HFFc6 (cell line): ENCODE measurements at places on chromosomes 12 and 14. TPM values are rescaled to one million over a fixed set of nuclear protein-coding genes. Genes with fewer than 3 reads are reported as not detected.

- DNase-seq = peak; percentile 94
These were observed at the start of gene C1S for GRCh38 chr12:7060353-7060954. TSS of gene C1S (plus strand) at chr12:7060718. CDS start at chr12:7061913, 1,195 bp downstream.

CDKN3 gene
- total RNA-seq = 33.3 to 83.4 TPM (median 55.6 TPM) in 3 replicates

- no peak for DNase-seq
These were observed 20.3 kb downstream of the MED13L start for GRCh38 chr12:116257215-116257614.

- DNase-seq = no peak
These were observed 94.2 kb upstream of the CEP83 start for GRCh38 chr12:94553875-94554274.

GRCh38 chr12:69512820-69513219 lies 42.6 kb downstream of the FRS2 start:
- no peak for DNase-seq

KRT75 gene
- total RNA-seq = not detected in 3 replicates

TM7SF3 gene
- 68.2 to 75.5 TPM (median 68.7 TPM) in 3 replicates for total RNA-seq

SERPINA12 gene
- total RNA-seq = not detected in 3 replicates

DNA sequence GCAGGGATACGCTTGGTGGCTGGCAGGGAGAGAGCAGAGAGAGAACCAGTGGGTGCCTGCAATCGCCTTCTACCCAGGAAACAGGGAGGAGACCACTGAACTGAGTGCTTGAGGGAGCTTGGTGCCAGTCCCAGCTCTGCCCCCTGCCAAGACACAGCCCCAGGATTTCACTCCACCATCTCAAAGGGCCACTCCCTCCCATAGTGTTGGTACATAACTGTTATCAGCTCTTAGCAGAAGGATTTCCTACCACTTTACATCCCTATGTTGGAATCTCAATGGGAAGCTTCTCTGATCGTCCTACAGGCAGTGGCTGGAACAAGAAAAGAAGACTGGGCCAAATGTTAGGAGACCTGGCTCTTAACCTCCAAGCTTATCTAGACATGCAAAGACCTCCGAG lies 157.4 kb upstream of the FOXN3 start:
- no peak for DNase-seq

DNA sequence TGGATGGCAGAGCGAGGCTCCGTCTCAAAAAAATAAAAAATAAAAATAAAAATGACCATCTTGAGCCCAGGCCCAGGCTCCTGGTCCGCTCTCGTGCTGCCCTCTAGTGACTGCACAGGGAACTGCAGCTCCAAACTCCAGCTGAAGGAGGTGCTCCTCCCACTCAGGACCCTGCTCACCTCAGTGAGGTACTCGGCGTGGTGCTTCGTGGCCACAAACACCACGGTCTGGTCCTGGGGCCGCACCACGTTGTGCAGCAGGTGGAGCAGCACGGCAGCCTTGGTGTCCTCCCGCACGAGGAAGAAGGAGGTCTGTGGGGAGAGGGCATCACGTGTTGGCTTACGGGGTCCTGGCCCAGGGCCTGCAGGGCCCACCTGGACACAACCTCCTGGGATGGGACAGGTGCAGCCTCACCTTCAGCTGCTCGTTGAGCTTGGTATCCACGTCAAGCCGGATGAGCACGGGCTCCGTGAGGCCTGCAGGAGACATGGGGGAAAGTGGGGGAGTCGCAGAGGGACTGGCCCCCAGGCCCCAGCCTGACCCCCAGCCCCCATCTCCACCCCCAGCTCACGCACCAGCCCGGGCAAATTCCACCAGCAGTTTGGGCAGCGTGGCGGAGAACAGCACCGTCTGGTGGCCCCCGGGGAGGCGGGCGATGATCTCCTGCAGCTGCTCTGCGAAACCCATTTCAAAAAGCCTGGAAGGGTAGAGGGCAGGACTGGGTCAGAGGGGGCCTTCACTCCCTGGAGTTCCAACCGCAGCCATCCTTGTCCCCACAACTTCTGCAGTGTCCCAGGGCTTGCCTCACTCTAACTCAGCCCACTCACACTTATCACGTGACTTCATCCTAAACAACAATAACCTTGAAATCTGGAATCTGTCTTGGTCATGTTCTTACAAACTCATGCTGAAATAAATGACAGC lies 10.6 kb downstream of the DDX54 start:
- DNase-seq = peak; percentile 59

GRCh38 chr12:70049596-70050360 lies 193.5 kb upstream of the CNOT2 start:
- DNase-seq = no peak

- no peak for DNase-seq
These were observed 52.1 kb upstream of the PPFIA2 start for GRCh38 chr12:81811061-81811777.

- no peak for DNase-seq
These were observed 12.9 kb downstream of the OTUB2 start for GRCh38 chr14:94038921-94039629.

- no peak for DNase-seq
These were observed 16.5 kb downstream of the SPTLC2 start for GRCh38 chr14:77599889-77600288.

KRT6C gene
- not detected in 3 replicates for total RNA-seq

SLC7A7 gene
- total RNA-seq = 0.71 to 1.5 TPM (median 1.1 TPM) in 3 replicates

DNA sequence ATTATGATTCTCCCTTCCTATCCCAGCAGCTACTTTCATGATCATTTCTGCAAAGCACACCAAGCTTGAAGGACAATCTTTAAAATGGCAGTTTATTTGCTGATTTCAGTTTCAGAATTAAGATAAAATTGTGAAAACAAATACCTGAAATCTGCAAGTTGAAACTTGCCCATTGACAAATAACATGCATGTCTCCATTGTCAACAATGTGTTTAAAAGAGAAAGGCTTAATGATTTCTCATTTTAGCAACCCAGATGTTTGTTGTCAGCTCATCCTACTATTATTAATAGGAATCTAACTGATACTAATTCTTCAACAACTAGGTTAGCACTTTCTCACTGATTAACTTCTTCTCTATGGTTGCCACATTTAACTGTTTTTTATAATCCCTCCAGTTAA lies 474.6 kb downstream of the PRKD1 start:
- DNase-seq = no peak

- DNase-seq = peak; percentile 32
These were observed 1.1 kb downstream of the SYNE2 start for GRCh38 chr14:63853831-63854293.

- no peak for DNase-seq
These were observed 347.7 kb upstream of the FLRT2 start for GRCh38 chr14:85182282-85182681.

TIMELESS gene
- 10.1 to 23.1 TPM (median 18.5 TPM) in 3 replicates for total RNA-seq

GRCh38 chr12:32272465-32272864 lies 126.9 kb upstream of the FGD4 start:
- no peak for DNase-seq

MGAT4C gene
- not detected in 3 replicates for total RNA-seq

- DNase-seq = no peak
These were observed 129.6 kb downstream of the GXYLT1 start for GRCh38 chr12:42015051-42015461.

GPRC5D gene
- total RNA-seq = not detected in 3 replicates

DNA sequence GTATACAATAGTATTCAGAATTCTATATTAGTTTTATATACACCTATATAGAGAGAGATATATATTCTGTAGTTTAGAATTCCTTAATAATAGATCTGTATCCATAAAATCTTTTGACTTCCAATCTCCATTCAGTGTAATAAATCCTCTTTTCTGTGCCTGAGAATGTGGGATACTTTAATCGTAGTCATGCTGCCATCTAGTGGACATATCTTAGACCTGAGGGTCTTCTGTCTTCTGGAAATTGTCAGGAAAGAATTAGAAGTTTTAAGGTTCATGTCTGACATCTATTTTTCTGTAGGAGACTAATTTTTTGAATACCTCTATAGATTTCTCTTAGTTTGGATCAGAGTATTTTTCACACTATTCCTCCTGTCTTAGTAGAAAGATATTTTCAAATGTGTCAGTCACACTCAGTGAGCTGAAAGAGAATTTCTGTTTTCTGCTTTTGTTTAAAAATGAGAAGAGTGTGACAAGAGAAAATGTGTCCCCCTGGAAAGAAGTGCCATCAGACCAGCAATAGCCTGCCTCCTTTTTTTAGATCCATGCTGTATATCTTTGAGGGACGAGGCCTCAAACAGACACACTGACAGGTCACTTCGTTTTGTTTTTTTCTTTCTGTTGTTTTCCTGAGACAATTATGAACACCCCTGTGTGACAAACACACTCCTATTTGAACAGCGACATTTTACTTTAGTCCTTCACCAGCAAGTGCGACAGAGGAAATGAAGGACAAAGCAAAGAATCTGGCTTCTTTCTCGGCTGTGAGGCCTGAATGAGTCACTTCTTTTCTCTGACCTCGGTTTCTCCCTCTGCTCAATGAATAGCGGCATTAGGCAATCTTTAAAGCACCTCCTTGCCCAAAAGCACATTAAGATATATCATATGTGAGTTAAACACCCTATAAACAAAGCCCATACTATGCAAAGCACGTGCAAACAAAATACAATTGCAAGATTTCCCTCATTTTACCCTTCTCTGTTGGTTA lies 96.3 kb downstream of the GALC start:
- peak; percentile 47 for DNase-seq

DNA sequence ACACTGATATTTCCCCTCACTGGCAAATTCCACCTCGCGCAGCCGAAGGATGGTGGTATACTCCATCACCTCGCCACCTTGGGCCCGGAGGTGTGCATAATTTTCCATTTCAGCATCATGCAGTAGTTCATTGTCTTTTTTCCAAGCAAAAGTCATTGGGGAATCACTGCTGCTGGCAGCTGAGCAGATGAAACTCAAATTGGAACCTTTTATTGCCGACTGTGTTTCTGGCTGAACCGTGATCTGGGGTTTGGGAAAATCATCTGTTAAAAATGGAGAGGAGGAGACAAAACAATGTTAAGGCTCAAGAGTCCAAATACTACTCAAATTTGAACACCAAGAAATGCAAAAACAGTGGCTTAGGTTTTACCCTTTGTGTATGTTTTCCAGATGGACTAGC lies 39.7 kb downstream of the LRIG3 start:
- DNase-seq = no peak

RASSF9 gene
- total RNA-seq = 0.06 TPM in 1 of 3 replicates, not detected in the others

DNA sequence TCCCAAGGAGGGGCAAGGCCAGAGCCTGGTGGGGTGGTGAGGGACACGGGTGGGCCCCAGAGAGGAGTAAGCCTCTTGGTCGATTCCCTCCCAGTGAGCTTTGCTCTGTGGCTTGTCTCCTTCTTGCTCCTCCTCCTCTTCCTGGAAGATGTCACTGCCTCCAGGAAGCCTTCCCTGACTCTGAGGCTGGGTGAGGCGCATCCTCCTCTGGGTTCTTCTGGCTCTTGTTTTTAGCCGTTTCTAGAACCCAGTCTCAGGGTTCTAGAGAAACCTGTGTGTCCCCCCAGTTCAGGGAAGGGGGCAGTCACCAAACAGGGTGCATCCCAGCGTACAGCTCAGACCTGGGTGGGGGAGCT lies 12.6 kb downstream of the KIF26A start:
- DNase-seq = no peak

DNA sequence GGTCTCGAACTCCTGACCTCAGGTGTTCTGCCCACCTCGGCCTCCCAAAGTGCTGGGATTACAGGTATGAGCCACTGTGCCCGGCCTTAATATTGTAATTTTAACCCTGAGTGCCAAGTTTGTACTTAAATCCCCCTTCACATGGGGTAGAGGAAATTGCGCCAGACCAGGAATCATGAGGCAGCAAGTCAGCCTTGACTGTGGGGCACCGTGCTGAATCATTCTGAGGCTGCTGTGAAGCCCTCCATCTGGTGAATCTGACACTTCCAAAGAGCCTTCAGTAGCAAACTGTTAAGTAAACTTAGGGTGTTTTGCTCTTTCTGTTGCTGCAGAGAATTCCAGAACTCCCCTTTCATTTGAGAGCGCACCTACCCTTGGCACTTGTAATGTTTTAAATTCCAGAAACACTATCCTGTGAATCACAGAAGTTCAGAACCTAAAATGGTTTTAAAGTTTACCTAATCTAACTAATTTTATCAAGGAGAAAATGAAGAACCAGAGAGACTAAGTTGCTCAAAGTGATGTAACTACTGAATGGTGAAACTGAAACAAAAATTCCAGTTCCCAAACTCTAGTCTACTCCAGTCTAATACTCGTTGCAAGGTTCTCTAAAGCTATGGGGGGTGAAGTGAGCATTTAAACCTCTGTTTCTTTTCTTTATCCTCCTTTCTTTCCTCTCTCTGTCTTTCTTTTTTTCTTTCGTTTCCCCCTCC lies 7.5 kb downstream of the HEBP1 start:
- DNase-seq = peak; percentile 68

DNA sequence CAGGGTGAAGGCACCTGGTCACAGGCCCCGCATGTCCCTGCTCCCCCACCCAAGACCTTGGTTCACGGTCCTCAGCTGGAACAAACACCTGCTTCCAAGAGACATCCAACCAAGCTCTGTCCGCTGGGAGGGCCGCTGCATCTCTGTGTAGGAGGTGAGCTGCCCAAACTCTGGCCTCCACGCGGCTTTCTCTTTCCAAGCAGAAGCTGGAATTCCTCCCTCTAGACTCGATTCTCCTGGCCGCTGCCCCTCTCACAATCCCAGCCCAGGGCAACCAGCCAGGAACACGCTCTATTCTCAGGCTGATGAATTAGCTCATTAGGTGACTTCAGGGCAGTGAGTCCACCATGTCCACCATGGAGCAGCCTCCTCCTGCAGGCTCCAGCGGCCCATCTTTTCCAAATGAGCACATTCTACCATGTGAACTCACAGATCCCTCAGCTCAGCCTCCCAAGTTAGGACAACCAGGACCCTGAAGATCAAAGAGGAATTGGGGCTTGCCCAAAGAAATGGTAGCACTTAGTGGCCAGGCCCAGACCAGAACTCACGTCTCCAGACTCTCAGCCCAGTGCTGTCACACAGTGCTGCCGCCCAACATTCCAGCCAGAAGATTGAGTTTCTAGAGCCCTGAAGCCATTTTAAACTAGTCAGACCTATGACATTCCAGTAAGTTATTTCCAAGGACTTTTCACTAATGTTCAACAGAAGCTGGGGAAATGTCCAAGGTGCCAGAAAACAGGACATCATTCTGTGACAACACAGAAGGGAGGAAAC lies 146.6 kb downstream of the ANO2 start:
- no peak for DNase-seq

- no peak for DNase-seq
These were observed 10.5 kb upstream of the NUAK1 start for GRCh38 chr12:106149096-106149784.

ZFHX2 gene
- total RNA-seq = 1.5 to 7.0 TPM (median 3.9 TPM) in 3 replicates

DNA sequence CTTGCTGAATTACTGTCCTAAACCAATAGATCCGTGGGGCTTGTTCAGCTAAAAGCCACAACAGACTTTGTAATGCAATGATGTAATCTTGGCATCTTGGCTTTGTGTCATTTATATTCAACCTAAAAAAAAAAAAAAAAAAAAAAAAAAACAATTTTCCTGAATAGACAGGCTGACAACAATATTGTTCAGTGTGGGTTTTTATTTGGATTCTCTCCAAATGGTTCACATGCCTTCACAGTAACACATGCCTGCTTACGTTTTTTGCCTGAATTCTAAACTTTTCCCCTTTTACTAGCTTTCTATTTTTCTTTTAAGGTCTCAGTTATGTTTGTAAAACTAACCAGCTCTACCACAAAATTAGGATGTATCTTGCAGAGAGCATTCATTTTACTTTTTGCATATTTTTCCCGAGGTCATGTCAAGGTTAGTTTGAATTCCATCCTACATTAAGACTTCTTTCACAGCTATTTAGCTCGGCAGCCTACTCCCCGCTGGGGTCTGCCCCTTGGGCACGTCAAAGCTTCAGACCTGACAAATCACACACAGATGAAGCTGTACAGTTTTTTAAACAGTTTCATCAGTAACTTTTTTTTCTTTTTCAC lies 213.7 kb upstream of the NPAS3 start:
- peak; percentile 73 for DNase-seq

OR6C1 gene
- total RNA-seq = not detected in 3 replicates

ASB2 gene
- not detected in 3 replicates for total RNA-seq

PRR4 gene
- 1.0 to 1.3 TPM (median 1.2 TPM) in 3 replicates for total RNA-seq
